Activated gamma-delta T cell treated with Interleukin-2 at 50 U/mL for 16 hours (primary cell): ENCODE measurements at places on chromosomes 1 and 21.

GRCh38 chr21:24183077-24183476 is 1424.2 kb downstream of the MRPL39 start:
- DNase-seq = no peak

GRCh38 chr1:87197641-87198040 is 131.0 kb upstream of the LMO4 start:
- DNase-seq = no peak

- DNase-seq = no peak
These were observed 231.5 kb downstream of the KCNT2 start for GRCh38 chr1:196376630-196377328.

DNA sequence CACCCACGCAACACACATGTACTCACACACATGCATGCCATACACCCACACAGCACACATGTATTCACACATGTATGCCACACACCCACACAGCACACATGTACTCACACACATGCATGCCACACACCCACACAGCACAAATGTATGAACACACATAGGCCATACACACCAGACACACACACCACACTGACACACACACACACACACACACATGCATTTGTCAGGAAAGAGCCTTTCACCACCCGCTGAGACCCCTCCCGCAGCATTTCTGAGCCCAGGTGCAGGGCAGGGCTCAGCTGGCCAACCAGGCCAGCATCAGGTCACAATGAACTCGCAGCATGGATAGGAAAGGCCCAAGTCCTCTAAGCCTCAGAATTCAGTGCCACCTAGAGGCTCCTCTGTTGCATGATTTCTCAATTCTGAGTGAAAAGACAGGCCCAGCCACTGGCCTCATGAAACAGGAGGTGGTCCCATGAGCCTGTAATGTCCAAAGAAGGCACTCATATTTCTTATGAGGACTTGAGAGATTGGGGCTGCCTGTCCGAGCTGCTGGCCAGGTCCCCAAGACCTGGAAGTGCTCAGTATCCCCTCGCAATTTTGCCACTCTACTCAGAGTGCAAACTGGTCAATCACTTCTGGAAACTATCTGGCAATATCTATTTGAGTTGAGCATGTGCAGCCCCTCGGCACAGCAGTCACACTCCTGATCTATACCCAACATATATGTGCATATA is 57.3 kb downstream of the PSMG1 start:
- DNase-seq = no peak

DNA sequence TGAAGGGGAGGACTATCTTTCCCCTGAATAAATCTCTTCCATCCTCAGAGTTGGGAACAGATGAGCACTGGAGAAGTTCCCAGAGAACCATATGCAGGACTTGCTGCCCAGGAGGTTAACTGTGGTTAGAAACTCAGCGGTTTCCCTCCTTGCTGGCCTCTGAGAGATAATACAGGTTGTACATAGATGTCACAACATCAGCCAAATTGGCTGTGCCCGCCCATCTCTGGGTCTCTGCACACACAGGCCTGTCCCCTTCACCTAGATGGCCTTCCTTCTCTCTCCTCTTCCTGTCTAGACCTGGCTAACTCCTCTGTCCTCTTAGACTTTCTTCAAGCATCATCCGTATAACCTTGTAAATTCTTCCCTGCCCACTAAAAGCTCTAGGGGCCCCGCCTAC is 5.7 kb downstream of the RGS5 start:
- no peak for DNase-seq

DNA sequence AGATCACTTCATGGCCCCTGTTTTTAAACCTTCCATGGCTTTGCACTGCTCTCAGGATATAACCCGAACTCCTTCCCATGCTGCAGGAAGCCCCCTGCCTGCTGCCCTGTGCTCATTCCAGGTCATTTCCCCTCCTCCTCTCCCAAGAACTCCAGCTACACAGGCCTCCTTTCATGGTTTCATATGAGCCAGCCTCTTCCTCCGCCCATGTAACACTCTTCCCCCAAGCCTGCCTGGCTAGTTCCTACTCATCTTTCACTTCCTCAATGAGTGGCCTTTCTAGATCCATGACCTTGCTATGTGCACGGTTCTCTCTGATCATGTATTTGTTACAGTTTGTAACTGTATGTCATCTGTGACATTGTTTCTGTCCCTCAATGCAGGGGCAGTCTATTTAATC is 3.1 kb upstream of the NCF2 start:
- DNase-seq = no peak

GRCh38 chr1:235391874-235392273 is 24.6 kb downstream of the TBCE start:
- DNase-seq = no peak
